Activated CD4-positive, alpha-beta T cell treated with anti-CD3 and anti-CD28 coated beads, Interleukin-10, Interleukin-2, amounts not matched to agents 100 ng/mL and 50 ng/mL, durations not matched to agents 16 hours and 8 hours (primary cell): ENCODE measurements at places on chromosomes 1 and 21.

- no peak for DNase-seq
These were observed 7.6 kb downstream of the ARHGEF10L start for GRCh38 chr1:17546946-17547670.

GRCh38 chr1:87052961-87053360, 138.5 kb downstream of the HS2ST1 start:
- DNase-seq, result no peak

DNA sequence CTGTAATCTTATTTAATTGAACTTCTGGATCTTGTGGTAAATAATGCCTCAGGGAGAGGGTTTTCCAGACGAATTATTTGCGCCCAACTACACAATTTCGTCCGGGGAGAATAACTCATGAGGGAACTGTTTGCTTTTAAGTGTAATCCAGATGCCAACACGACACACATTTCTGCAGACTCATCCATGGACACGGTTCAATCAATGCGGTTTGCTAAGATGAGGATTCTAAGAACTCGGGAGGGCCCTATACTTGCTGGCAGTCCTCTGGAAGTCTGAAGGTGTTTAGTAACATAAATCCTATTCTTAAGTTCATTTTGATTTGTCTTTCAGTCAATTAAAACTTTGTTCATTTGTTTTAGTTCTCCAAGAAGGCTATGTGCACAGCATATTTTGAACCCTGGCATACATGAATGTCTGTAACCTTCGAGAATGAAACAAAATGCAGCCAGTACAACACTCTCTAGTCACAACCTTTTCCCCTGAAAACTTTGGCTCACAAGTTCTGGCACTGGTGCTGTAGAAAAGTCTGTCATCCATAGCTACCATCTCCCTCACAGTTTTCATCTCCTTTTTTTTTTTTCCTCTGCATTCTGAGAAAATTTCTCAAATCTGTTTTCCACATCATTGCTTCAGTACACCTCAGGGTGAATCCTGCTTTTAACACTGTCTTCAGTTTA, 38.8 kb downstream of the DIPK1A start:
- no peak for DNase-seq

DNA sequence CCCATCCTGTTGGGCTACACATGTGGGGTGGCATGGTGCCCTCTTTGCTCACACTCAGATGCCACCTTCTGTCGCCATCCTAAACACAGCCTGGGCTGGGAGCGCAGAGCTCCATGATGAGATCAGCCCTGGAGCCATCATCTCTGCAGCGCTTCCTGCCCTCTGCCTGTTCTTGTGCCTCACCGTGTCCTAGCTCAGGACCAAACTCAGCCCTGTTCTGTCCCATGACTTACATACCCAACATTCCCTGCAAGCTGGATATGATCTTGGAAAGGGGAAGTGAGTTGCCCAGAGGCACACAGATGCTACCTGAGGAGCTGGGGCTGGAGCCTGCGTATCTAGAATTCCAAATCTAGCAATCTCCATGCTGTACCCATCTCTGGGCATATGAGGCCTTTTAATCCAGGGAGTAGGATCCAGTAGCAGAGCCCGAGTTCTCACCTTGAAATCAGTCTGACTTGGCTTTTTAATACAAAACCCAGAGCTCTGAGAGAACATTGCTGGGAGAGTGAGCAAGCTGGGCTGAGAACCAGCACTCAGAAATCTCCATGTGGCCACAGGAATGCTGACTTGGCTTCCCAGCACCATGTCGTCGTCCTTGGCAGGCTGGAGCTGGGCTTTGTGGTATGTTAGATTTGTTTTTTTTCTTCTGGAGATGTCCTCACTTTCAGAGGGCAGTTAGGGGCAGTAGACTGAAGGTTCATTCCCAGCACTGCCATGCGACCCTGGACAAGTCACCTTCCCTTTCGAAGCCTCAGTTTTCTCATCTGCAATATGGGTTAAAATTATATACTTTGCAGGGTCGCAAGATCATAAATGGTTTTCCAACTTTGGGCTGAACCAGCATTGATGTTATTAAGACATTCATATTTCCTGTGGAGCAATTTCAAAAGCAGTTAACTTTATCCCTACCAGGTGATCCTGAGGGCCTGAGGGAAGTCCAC, 2.6 kb downstream of the ALPL start:
- no peak for DNase-seq

DNA sequence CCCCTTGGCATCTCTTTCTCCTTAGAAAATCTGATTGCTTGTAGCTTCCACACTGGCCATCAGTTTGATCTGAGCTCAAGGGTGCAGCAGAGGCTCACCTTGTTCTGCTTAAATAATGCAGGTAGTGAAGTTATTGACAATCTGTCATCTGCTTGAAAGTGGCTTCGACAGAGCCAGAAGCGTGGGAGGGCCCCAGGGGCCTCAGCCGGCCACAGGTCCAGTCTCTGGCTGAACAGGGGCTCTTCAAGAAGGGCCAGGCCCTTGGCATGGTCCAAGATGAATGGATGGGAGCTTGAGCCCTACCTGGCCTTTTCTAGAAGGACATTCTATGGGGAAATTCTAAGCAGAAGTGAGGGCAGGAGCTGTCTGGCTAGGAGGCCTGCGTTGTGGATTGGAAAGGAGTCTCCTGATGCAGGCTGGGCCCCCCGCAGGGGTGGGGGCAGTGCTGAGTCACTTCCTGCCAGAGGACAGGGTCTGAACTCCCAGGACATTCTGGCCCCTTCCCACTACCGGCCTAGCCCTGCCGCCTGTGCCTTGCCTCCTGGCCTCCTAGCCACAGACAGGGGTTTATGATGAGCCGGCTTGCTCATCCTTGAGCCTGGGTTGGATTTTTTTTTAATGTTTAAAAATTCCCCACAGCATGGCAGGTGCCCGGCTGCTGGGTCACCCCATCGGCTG, 162.3 kb upstream of the VAMP3 start:
- no peak for DNase-seq

- no peak for DNase-seq
These were observed 6.1 kb upstream of the ADORA1 start for GRCh38 chr1:203121186-203122015.
